ENCODE measurements at places on chromosomes 7 and 10. TPM values are rescaled to one million over a fixed set of nuclear protein-coding genes. Genes with fewer than 3 reads are reported as not detected.

STEAP1 gene
- polyA plus RNA-seq = not detected

NPFFR1 gene
- polyA plus RNA-seq = not detected

KLF6 gene
- polyA plus RNA-seq = 883 TPM

WNT8B gene
- not detected for polyA plus RNA-seq

- DNase-seq = no peak
Measured at GRCh38 chr7:34761627-34762026, 103.6 kb downstream of the NPSR1 start.

GRCh38 chr7:25994433-25994994 lies 157.5 kb upstream of the NFE2L3 start:
- DNase-seq = no peak

DNA sequence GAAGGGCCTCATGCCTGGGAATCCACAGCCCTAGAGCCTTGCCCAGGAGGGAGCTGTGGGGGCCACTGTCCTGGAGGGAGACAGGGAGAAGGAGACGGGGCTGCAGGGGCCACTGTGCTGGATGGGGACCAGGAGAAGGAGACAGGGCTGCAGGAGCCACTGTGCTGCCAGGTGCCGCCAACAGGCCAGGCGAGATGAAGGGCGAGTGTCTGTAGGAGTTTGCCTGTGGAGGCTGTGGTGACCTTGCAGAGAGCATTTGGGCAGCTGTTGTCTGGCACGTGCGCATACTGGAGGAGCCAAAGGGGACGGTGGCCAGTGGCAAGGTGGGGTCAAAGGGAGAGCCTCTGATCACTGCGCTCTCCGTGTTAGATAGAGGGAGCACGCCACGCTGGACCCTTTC lies 79.2 kb downstream of the NKX6-2 start:
- DNase-seq = no peak

GRCh38 chr7:117666031-117666430 lies 186.2 kb downstream of the CFTR start:
- no peak for DNase-seq
